ENCODE measurements at places on chromosomes 6 and 20. TPM values are rescaled to one million over a fixed set of nuclear protein-coding genes. Genes with fewer than 3 reads are reported as not detected.

The MLN gene
- total RNA-seq = not detected

The ABHD16B gene
- not detected for total RNA-seq

The ELOVL4 gene
- total RNA-seq = 2.1 TPM

The TMEM170B gene
- total RNA-seq = 5.4 TPM

The MCCD1 gene
- total RNA-seq = not detected

The ID4 gene
- total RNA-seq = 61.9 TPM

The SLA2 gene
- total RNA-seq = 0.99 TPM

The HSPA1L gene
- total RNA-seq = 2.2 TPM

DNA sequence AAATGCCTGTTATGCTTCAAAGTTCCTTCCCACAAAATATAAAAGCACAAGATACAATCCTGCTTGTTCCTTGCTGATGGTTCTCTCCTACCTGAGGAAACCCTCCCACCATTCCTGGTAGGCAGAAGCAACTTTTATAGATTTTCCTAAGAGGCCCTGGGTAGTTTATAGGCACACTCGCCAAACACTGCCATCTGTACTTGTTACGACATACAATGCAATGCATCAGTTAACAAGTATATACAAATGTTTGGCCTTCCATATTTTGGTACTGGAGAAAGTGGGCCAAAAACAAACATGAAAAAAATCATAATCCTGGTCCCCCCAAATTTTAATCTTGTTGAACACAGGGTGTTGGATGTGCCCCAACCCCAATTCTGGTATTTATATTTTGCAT is 16.6 kb downstream of the MCM9 start:
- no peak for DNase-seq

DNA sequence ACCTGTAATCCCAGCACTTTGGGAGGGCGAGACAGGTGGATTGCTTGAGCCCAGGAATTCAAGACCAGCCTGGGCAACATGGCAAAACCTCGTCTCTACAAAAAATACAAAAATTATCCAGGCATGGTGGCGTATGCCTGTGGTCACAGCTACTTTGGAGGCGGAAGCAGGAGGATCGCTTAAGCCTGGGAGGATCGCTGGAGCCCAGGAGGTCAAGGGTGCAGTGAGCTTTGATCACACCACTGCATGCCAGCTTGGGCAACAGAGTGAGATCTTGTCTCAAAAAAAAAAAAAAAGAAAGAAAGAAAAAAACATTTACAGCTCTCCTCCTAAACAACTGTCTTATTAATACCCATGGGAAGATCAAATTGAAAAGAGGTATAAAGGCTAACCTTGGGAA is 8.8 kb upstream of the MYMX start:
- no peak for DNase-seq

DNA sequence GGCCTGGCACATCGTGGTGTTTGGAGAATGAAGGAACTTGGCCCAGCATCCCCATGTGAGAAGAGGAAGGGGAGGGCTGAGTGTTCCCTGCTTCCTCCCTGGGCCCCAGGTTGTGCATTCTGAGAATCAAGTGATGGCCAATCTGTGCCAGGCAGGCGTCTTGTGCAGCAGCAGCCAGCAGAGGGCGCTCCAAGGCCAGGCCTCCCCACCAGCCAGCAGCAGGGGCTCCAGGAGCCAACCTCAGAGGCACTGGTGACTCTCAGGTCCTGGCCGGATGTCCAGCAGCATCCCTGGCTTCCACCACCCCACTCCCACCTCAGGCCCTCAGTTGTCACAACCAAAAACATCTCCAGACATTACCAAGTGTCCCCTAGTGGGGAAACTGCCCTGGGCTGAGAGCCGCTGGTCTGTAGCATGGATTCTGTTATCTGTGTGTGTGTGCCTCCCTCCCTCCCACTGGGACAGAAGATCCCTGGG is 192.0 kb downstream of the PREX1 start:
- no peak for DNase-seq

GRCh38 chr20:51366155-51366886 is 176.2 kb downstream of the NFATC2 start:
- DNase-seq = no peak

DNA sequence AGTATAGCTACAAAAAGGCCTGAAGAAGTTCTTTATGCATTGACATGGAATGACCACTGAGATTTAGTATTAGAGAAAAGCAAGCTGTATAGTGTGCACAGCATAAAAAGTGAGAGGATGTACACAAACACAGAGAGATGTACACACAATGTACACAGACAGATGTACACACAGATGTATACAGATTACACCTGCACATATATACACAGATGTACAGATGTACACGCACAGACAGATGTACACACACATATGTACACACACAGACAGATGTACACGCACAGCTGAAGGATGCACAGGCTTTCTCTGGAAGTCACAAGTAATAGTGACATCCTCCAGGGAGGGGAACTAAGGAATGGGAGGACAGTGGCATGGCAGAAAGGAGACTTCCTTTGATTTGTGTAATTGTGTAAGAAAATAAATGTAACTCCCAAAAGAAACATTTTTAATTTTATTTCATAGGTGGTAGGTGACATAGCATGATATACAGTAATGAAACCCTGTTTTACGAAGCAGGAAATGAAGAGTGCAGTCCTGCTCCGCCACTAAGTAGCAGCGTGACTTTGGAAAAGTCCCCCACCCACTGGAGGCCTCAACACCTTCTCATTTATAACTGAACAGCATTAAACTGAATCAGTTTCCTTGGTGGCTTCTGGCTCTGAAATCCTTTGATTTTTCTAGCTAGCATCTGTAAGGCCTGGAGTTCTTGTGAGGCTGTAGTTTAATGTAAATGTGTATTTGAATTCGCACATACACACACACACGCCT is 14.1 kb downstream of the NFATC2 start:
- no peak for DNase-seq

- DNase-seq = no peak
Observed at GRCh38 chr6:65545920-65546319, 161.1 kb downstream of the EYS start.

GRCh38 chr6:139943391-139943790 is 568.9 kb upstream of the CITED2 start:
- no peak for DNase-seq

GRCh38 chr6:90068264-90068663 is 174.0 kb downstream of the GJA10 start:
- DNase-seq = no peak

- no peak for DNase-seq
Observed at GRCh38 chr6:75882734-75883133, 133.7 kb downstream of the MYO6 start.

All from esophagus muscularis mucosa (tissue), 4 donors.